Activated CD4-positive, alpha-beta T cell treated with anti-CD3 and anti-CD28 coated beads for 24 hours (primary cell): ENCODE measurements at places on chromosomes 12 and 14.

GRCh38 chr12:78121969-78122610 lies 291.4 kb downstream of the NAV3 start:
- DNase-seq: no peak

- DNase-seq: no peak
Observed at GRCh38 chr14:23162800-23163199, 20.7 kb downstream of the SLC7A8 start.

GRCh38 chr12:119102274-119102673 lies 76.5 kb upstream of the HSPB8 start:
- DNase-seq: no peak

GRCh38 chr14:51939755-51940301 lies 49.5 kb upstream of the RTRAF start:
- DNase-seq: no peak

- DNase-seq: no peak
Observed at GRCh38 chr14:89844508-89844907, 110.0 kb downstream of the EFCAB11 start.

GRCh38 chr12:108196319-108196718 lies 67.2 kb downstream of the WSCD2 start:
- DNase-seq: no peak

DNA sequence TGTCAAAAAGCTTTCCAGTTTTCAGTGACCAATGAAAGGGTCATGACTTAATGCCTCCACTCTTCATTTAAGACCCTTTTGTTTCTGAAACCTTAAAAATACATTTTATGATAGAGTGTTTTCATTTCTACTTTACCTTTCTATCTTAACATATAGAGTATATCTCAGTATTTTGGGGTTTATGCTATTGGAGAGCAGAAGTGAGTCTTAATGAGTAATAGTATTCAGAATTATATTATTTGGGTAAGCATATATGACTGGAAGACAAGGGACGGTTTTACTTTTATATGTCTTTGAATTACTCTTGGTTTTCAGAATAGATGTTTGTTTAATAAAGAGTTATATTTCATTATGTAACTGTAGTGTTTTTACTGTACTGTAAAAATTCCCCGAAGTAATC lies 10.8 kb downstream of the ARHGAP5 start:
- DNase-seq: no peak

DNA sequence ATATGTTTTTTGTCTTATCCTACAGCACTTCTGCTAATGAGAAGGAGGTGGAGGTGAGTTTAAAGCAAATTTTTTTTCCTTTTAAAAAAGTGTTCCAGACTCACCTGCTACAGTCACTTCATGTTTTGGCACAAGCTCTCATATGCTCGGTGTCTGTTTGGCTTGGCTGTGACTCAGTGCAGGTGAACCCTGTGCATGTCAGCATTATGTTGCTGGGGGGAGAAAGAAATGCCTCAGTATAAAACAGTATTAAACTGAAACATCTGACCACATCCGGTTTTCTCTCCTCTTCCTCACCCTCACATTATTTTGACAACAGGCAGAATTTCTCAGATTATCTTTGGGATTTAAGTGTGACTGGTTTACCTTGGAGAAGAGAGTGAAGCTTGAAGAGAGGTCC lies 105.2 kb downstream of the DNAI7 start:
- no peak for DNase-seq

- no peak for DNase-seq
Observed at GRCh38 chr12:111954969-111955368, 58.0 kb downstream of the TMEM116 start.

- no peak for DNase-seq
Observed at GRCh38 chr14:59228421-59228820, 40.0 kb downstream of the DAAM1 start.
